ENCODE measurements at places on chromosomes 5 and 9.

DNA sequence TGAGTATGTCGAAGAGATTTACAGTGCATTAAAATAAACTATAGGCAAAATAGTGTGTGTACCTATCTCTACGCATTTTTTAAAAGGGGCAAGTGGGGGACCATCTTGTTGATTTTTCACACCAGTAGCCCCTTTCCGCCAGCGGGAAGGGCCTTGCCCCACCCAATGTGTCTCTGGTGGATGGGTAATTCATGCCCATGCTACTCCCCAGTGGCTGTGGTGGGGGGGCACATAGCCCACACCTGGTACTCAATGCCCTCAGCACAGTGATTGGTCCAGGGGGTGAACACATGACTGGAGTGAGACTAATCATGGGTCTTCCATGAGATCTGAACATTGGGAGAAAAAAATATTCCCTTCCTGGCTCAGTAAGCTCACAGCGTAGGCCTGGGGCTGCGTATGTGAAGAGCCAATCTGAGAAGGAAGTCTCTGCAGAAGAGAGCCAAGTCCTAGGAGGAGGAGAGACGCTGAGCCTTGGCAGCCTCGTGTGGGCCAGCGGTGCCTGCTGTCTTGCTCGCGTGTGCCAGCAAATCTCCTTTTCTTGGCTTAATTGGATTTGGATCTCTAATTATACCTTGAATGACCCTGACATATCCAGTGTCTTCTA, 103.4 kb downstream of the ADAMTS2 start:
- no peak for DNase-seq

DNA sequence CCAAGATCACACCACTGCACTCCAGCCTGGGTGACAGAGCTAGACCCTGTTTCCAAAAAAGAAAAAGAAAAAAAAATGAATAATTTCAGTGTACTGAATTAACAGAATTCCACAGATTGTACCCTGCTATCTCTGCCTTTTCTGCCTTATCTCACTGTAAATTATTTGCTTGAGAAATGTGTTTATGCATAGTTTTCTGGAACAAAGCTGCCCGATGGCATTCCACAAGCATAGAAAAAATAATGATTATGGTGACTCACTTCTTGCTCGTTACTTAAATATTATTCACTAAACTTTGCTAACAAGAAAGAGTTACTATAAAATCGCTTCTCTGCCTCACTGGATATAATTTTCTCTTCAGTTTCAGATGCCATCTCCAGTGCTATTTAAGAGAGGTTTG, 88.7 kb upstream of the FAM169A start:
- DNase-seq: peak; percentile 33

DNA sequence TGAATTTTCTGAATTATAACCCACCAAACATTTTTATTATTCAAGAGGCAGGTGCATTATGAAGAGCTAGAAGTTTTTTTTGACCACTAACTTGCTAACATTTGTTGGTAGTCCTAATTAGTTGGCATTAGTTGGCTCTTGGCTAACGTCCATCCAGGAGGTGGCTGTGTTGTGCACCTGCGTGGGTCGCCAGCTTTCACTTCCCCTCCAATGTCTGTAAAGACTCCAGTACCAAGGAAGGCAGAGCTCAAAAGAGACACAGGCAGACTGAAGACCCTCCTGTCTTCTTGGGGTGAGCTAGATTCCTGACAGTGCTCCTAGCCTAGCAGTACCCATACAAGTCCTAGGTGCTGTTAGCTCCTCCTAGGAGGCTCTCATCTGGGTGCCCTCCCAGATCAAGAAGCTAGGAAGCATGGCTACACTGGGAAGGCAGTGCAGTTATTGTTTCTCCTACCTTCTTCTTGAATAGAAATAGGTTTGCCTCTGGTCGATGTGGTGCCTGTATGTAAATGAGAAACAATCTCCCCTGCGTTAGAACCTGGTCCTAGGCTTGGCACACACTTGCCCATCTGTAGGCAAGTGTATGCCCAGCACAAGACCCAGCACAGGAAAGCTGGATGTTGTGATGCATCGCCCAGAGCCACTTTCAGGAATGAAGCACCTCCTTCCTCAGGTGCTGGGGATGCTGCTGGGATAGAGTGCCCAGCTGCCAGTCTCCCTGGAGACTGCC, 190.9 kb downstream of the ICE1 start:
- DNase-seq: no peak

GRCh38 chr5:131279204-131279603, 15.4 kb downstream of the CDC42SE2 start:
- no peak for DNase-seq

All from fibroblast of mammary gland (primary cell).